ENCODE measurements at places on chromosomes 3 and 15.

DNA sequence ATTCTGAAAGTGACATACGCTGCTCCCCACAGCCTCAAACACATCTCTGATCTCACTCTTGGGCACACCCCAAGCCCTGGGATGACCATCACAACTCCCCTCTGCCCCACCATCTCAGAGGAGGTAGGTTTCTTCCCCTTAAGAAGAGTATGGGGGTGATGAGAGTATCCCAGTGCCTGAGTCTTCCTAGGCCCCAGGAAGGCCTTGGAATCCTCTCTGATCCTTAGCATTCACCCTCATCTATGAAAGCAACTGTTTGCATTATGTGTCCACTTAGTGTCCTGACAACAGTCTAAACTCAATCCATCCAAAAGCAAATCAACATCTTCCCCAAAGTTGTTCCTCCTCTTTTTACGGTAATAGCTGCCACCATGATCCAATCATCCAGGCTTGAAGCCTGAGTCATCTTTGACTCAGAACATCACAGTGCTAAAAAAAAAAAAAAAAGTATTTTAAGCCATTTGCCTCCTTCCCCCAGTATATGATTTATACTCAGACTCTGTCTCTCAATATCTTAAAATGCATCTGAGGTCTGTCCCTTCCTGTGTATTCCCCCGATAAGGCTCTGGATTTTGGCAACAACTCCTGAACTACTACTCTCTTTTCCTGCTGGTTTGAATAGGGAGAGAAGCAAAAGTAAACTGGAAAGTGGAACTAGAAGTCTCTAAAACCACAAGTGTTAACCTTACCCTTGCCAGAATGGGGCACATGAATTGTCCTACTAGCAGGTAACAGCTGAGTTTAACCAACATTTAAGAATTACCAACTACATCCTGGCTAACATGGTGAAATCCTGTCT is 22.5 kb downstream of the POPDC2 start:
- DNase-seq = peak; percentile 87

GRCh38 chr3:15982667-15983196 is 185.0 kb upstream of the ANKRD28 start:
- peak; percentile 99 for DNase-seq

GRCh38 chr3:168839653-168840052 is 743.9 kb upstream of the GOLIM4 start:
- DNase-seq = no peak

DNA sequence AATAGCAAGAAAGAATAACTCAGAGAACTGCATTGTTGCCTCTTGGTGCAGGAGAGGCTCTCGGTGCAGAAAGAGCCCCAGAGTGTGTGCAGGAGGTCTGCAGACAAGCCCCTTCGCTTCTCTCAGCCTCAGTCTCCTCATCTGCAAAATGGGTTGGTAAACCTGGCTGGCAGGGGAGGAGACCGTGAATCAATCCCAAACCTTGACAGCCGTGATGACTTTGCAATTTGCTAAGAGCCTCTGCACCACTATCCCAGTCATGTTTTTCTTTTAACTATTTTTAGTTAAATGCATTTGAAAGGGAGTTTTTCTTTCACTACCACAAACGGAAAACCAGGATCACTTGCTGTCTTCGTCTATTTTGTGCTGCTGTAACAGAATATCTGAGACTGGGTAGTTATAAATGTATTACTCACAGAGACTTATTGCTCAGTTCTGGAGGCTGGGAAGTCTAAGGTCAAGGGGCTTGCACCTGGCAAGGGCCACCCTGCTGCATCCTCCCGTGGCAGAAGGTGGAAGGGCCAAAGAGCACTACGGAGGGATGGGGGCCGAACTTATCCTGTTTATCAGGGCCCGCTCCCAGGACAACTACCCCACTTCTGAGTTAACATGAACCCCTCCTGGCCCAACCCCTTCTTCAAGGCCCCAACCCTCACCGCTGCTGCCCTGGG is 14.2 kb upstream of the IQSEC1 start:
- no peak for DNase-seq

- peak; percentile 40 for DNase-seq
These were observed 461.5 kb upstream of the PPP2R3A start for GRCh38 chr3:135503760-135504686.

- no peak for DNase-seq
These were observed 366.7 kb upstream of the ROBO2 start for GRCh38 chr3:76673171-76673570.

DNA sequence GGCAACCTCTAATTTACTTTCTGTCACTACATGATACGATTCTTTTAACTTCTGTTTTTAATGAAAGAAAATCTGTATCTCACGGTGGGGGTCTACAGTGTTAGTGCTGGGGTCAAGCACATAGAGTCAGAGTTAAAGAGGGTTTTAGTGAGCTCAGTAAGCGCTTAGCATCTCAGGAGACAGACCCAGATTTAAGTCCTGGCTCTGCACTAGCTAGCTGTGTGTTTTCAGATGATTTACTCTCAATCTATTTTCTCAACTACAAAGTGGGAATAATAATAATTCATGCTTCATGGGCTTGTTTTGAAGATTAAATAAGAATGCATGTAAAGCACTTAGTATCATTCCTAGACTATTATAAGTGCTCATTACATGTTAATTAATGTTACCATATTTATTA is 63.4 kb upstream of the KBTBD8 start:
- no peak for DNase-seq

GRCh38 chr3:4751502-4752101 is 227.6 kb upstream of the BHLHE40 start:
- peak; percentile 87 for DNase-seq

DNA sequence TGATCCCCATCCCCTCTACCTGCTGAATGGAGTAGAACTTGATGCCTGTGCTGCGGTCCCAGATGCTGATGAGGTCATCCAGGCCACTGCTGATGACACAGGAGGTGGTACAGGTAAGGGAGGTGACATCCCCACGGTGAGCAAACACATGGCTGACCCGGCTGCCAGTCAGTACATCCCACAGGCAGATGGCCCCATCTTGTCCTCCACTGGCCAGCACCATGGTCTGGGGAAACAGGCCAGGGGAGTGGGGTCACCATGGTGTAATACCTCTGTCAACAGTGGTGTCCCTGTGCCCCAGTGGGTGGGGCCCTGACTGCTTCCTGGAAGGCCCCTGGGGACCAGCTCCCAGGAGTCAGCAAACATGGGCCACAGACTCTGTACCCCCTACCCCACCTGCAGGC is 33.3 kb downstream of the PTPN23 start:
- DNase-seq = no peak

GRCh38 chr3:197008436-197009209 is 21.0 kb downstream of the MELTF start:
- no peak for DNase-seq
